Muscle of back (tissue), 13 donors: ENCODE measurements at places on chromosomes 5 and 9.

DNA sequence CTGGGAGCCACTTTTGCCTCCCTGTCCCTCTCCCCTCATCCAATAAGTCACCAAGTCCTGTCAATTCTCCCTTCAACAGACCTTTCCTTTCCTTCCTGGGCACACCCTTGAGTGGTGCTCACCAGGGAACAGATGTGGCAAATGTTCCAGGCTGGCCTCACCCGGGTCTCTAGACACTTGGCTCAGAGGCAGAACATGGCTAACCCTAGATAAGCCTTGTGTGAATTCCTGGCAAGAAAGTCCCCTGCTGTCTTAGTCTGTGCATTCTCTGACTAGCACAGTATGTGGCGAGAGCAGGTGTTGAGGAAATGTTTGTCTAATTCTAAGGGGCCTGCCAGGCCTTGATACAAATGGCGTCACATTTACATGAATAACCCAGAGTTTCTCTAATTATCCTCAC lies 41.2 kb upstream of the PTGS1 start:
- peak; percentile 20 for DNase-seq

DNA sequence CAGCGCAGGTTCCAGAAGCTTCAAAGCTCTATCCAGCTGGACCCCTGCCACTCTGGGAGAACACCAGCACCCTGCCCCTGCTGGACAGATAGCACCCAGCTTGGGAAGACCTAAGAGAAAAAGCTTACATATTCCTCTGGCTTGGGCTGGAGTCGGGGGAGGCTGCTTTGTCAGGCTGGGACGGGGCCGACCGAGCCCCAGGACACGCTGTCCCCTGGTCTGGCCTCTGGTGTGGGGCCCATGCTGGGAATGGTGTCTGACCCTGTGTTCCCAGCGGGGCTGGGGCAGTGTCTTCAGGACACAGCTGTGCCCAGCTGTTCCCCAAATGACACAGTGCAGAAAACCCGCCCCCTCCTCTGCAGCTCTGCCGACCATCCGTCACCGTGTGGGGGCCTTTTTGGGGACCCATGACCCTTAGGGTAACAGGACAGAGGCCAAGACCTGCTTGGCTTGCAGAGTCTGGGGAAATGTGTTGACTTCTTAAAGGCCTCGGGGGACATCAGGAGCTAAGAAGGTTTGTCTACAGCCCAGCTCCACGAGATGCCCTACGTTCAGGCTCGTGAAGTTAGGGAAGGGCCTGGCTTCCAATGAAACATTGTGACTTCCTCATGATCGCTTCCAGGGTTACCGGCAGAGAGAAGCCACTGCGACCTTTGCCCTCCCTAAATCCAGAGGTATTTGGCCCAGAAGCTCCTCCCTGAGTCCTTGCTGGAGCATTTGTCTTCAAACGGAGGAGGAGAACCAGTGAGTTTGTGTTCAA lies 20.4 kb upstream of the SLC2A6 start:
- DNase-seq: no peak

- DNase-seq: no peak
Measured at GRCh38 chr9:133754688-133755227, 16.6 kb upstream of the SARDH start.

- DNase-seq: peak; percentile 13
Measured at GRCh38 chr5:175478008-175478383, 364 bp upstream of the SFXN1 start.

GRCh38 chr9:97556036-97556720 lies 54.7 kb downstream of the TMOD1 start:
- DNase-seq: no peak

DNA sequence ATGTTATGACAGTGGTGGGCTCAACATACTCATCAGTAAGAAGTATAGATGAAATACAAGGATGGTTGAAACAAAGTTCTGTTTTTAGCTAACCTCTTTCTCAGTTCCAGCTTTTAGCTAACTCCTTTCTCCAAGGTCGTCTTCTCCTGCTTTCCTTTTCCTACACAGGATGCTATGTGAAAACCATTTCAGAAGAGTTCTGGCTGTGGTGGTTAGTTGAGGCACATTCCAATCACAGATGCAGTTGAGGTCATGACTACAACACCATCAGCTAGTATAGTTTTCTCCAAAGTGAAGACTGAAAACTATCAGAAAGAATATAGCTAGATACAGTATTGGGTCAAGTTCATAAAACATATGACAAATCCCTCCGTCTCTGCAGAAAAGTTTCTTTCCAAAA lies 477.7 kb upstream of the C9orf72 start:
- DNase-seq: no peak

- no peak for DNase-seq
Measured at GRCh38 chr9:88590558-88591146, 55.7 kb downstream of the NXNL2 start.

GRCh38 chr5:51439232-51439631 lies 56.0 kb downstream of the ISL1 start:
- no peak for DNase-seq

DNA sequence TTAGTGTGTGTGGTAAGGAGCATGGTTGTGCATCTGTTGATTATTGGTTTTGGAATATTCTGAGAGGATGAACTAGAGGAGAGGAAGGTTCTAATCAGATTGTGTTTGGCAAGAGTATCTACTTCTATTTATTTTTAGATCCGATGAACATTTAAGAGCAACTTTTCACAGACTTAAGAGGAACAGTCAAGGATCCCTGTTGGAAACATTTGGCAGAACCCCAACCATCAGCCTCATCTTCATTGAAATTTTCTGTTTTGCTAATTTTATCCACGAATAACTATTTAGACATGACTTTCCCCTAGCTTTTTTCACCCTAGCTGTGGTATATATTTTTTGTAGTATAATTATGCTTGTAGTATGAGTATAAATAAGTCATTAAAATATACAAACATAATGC lies 868.5 kb downstream of the MAT2B start:
- DNase-seq: no peak

- DNase-seq: no peak
Measured at GRCh38 chr5:159912033-159912800, 4.1 kb upstream of the ADRA1B start.

DNA sequence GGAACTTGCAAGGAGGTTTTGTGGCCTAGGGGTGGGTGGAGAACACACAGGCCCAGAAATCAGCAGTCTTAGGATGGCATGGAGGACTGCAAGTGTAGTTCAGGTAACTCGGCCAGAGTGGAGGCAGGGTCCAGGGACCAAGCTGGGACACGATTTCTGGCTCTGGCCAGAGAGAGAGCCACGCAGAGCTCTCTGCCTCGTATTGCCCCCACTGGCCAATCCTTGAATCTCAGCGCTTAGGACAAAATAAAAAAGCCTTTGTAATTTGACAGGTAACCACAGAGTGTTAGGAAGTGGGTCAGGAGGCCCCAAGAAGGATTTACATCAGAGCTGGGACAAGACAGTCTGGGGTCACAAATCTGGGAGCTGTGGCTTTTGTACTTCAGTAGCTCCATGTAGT lies 11.7 kb downstream of the MAP3K1 start:
- no peak for DNase-seq

DNA sequence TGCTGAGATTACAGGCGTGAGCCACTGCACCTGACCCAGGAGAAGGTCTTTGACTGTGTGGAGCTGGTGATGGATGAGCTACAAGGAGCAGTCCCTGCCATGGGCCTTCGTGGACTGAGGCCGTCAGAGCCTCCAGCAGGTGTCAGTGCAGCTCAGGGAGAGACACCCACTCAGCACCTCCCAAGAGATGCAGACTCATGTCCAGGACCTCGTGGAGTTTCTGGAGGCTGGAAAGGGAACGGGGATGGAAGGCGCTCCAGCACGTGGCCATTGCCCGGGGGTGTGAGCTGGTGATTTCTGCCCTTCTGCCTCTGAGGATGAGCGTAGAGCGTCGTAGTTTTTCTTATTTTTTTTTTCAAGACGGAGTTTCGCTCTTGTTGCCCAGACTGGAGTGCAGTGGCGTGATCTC lies 9.5 kb downstream of the TOR4A start:
- DNase-seq: no peak

DNA sequence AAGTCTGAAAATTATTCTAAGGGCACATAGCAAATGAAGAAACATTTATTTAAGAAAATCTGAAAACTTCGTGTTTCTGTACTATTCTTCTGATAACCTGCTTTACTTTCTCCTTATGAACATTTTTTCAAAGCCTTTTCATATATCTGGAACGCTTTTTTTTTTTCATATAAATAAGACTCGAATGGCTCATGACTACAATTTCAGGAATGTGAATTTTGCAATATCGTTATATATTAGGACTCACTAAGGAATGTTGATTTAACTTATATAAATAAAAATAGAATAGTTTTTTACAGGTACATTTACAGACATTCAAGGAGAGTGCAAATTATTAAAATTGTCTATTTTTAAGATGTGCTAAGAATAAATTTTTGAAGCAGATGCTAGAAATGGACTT lies 42.9 kb downstream of the GPBP1 start:
- no peak for DNase-seq

DNA sequence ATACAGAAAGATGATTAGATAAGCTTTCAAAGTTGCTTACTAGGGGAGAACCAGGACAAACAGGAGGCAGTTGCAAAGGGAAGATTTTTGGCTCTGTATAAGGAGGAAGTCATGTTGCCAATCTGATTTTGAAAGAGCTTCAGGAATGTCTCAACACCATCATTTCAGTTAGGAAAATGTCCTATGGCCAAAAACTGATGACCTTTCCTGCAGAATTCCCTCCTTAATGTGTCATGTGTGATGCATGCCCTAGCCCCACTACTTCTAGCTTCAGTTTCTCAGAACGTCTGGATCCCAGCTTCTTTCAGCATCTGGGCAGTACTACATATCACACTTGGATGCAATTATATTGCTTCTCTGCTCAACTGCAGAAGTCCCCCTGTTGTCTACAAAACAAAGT lies 211.5 kb upstream of the NREP start:
- DNase-seq: peak; percentile 83

DNA sequence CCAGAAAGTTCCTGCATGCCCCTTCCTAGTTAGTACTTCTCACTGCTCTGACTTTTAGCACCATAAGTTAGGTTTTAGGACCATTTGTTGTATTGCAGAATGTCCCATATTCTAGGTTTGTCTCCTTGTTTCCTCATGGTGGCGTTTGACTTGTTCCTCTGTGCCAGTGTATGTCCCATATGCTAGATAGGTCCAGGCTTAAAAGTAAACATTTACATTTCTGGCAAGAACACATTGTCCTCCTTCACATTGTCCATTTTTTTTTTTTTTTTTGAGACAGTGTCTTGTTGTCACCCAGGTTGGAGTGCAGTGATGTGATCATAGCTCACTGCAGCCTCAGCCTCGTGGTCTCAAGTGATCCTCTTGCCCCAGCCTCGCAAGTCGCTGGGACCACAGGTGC lies 15.4 kb downstream of the TBC1D13 start:
- no peak for DNase-seq

GRCh38 chr5:78816143-78816765 lies 167.7 kb upstream of the LHFPL2 start:
- no peak for DNase-seq

GRCh38 chr9:118326326-118326725 lies 622.1 kb downstream of the TLR4 start:
- no peak for DNase-seq

GRCh38 chr5:124519396-124519795 lies 227.0 kb downstream of the ZNF608 start:
- peak; percentile 50 for DNase-seq

- DNase-seq: no peak
Measured at GRCh38 chr5:158434749-158435148, 575.8 kb upstream of the CLINT1 start.

DNA sequence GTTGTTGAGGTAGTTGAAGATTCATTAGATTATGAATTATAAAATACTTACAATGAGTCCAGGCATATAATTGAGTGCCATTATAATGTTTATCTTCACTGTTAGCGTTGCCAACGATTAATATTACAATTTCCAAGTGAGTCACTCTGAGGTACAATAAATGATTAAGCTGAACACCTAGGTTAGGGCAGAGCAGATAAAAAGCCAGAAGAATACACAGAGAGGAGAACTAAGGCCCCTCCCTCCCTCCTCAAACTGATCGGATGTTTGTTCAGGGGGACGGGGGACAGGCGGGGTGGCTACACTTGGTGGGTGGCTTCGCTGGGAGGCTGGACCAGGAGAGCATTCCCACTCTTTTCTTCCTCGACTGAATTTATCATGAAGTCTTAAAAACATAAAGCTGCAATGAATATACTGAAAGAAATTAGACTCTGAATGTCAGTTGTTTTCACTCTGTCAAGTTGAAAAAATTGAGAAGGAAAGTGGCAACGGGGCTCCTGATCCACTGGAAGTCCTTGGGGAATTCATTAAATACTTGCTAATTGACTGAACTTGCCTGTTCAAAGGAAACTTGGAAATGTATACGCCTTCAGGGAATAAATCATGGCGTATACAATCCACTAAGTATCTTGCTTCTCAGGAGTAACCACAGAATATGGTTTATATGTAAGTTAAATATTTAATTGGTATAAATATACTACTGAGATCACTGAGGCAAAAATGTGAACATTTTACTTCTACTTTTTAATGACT lies 198.1 kb downstream of the TSSK1B start:
- DNase-seq: no peak

- DNase-seq: no peak
Measured at GRCh38 chr9:36298566-36298965, 40.3 kb upstream of the GNE start.

DNA sequence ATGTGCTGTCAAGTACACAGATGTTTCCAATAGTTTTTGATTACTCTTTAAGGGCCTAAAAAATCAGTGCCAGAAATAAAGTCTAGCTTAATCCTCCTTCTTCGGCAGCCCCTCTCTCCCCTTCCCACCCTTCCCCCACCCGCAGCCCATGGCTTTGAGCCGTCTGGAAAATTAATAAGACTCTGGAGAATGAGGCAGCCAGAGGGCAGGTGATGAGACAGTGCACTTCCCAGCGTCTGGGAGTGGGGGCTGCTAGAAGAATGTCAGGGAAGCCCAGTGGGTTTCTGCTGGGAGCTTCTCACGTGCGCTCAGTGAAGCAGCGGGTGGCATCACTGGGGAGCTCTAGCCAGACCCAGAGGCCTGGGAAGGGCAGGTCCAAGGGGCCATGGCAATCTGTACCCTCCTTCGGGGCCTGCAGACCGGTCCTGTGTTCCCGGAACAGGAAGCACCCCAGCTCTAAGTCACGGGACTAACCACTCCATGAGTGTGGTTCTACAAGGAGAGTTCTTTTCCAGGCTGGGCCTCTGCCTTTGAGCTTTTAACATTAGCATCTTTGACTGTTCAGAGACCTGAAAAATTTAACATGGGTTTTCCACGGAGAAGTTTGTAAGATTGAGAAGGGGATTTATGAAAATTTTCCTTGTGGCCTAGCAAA lies 164.8 kb upstream of the OTULINL start:
- no peak for DNase-seq
